G401 (cell line): ENCODE measurements at places on chromosomes 3 and 15. TPM values are rescaled to one million over a fixed set of nuclear protein-coding genes. Genes with fewer than 3 reads are reported as not detected.

CPNE9 gene
- 0.80 and 3.9 TPM in 2 replicates for total RNA-seq

NSUN3 gene
- 6.3 and 11.0 TPM in 2 replicates for total RNA-seq

C3orf20 gene
- total RNA-seq, result not detected in 2 replicates

RUVBL1 gene
- total RNA-seq, result 160 and 177 TPM in 2 replicates

DNA sequence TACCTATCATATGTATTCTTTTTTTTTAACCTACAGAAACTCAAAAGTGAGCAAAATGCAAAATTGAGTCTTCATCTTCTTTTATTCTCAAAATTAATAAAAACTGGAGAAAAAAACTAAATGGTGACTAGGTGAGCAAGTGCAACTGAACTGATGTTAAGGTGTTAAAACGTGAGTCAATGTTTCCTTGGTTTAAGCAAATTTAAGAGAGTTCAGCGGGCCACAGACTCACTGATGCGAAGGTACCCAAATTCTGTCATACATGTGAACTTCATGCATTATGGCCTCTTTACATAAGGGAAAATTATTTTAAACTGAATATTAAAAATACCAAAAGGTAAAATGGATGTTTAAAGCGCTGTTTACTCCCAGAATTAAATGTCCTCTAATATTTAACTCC lies 206.6 kb downstream of the FOXP1 start:
- DNase-seq, result no peak

- no peak for DNase-seq
Observed at GRCh38 chr3:68866157-68866556, 66.2 kb downstream of the TAFA4 start.
